ENCODE measurements at places on chromosomes 4 and X. TPM values are rescaled to one million over a fixed set of nuclear protein-coding genes. Genes with fewer than 3 reads are reported as not detected.

RBM46 gene
- polyA plus RNA-seq: not detected

PAK3 gene
- polyA plus RNA-seq: 0.04 TPM

SOD3 gene
- polyA plus RNA-seq: 5.3 TPM

DNA sequence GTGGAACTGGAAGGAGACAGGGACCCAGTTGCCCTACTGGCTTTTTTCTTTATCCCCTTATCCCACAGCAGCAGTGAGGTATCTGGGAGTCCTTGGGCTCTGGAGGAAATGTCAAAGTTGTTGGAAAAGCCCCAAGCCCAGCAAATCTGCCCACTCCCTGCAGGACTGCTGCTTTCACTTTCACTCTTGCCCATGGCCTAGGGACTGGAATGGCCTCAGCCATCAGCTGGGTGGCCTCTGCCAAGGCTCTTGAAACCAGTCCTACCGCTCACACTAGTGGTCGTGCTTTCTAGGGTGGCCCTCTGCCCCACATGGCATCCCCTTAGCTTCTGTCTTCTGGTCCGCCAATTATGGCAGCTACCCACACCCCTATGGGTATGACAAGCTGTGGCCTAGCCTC is 9.7 kb upstream of the RHOXF1 start:
- no peak for DNase-seq

- no peak for DNase-seq
Measured at GRCh38 chrX:37638047-37638446, 47.5 kb upstream of the XK start.

- no peak for DNase-seq
Measured at GRCh38 chr4:107721436-107722100, 1.5 kb upstream of the PAPSS1 start.

GRCh38 chr4:74768857-74769525 is 25.3 kb downstream of the BTC start:
- DNase-seq: no peak

DNA sequence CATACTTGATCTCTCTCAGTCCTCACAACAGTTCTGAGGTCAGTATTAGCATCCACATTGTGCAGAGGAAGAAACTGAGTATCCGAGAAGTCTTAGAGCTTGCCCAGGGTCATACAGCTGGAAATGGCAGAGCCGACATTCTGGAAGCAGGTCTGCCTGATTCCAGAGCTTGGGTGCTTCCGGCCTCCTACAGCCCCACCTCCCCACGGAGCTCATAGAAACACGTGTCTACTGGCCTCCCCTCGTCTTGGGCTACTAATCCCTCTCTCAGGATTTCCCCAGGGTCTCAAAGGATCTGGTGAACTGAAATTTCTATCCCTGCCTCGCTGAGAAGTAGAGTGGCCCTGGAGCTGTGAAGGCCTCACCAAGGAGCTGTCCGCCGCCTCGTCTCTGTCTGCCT is 12.0 kb upstream of the KDM5C start:
- no peak for DNase-seq

DNA sequence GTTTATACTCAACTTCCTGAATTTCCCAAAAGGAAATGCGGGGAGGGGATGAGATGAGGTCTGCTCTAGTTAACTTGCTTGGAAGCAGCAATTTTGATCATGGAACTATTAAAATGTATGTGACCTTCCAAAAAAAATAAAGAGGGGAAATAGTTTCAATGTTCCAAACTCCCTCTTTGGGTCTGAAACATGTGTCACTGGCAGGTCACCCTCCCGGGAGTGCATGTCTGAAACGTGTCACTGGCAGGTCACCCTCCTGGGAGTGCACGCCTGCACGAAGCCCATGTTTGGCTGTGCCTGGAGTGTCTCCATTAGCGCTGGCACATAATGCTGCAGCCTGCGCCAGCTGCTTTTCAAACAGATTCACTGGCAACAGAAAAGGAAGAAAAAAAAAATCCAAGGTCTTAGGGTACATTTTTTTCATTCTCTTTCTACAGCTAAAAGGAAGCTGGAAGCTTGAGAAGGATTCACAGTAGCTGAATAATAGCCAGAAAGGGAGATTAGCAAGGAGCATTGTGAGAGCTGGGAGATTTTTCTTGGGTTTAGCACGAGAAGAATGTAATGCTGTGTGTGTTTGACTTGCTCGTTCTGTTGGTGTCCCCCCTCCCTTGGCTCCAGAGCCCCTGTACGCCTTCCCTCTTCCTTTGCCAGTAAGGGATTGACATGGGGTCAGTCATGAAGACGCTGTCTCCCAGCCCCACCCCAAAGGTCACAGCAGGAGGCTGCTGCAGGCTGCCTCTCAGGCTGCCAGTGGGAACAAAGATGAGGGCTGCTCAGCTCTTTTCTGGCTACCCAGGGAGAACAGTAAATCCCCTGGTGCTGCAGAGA is 39.2 kb upstream of the TLR3 start:
- DNase-seq: peak; percentile 84

DNA sequence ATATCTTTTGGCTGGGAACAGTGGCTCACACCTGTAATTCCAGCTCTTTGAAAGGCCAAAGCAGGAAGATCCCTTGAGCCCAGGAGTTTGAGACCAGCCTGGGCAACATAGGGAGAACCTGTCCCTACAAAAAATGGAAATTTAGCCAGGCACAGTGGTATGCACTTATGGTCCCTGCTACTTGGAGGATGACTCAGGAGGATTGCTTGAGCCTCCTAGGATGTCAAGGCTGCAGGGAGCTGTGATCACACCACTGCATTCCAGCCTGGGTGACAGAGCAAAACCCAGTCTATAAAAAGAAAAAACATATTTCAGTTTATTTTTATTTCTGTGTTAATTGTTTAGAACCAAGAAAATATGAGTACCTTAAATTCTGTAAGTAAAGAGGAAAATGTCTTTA is 123.7 kb downstream of the CBR4 start:
- DNase-seq: no peak

- DNase-seq: peak; percentile 21
Measured at GRCh38 chr4:99362768-99363167, 10.2 kb upstream of the ADH1C start.

- no peak for DNase-seq
Measured at GRCh38 chr4:80249144-80249543, 17.3 kb upstream of the FGF5 start.

DNA sequence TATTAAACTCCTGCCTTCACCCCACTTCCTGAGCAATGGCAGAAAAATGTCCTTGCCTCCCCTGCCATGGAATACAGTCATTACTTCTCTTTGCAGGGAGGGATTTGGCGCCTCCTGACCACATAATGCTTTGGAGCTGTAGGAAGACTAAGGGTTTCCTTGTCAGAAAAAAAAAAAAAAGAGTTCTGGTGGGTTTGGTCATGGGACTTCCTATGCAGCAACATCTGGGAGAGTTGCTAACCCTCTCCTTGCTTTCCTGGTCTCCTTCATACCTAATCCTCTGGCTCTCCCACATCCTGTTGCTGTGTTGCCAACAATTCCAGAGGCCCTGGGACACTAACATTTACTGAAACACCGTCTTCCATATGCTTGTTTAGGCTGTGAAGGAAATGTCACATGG is 75.1 kb upstream of the MBNL3 start:
- DNase-seq: no peak

Data from psoas muscle (tissue), 8 donors.